ENCODE measurements at places on chromosomes 5 and 9. TPM values are rescaled to one million over a fixed set of nuclear protein-coding genes. Genes with fewer than 3 reads are reported as not detected.

Gene TNC
- 167 TPM for total RNA-seq

Gene FKBP15
- total RNA-seq = 19.1 TPM

Gene YTHDC2
- total RNA-seq = 7.5 TPM

Gene SYNPO
- 1.4 TPM for total RNA-seq

Gene ADRB2
- 0.59 TPM for total RNA-seq

Gene PHYKPL
- 6.5 TPM for total RNA-seq

Gene MED22
- 15.2 TPM for total RNA-seq

Gene FOXD4
- not detected for total RNA-seq

- no peak for DNase-seq
Observed at GRCh38 chr9:96777426-96777864, 442 bp downstream of the ZNF510 start.

DNA sequence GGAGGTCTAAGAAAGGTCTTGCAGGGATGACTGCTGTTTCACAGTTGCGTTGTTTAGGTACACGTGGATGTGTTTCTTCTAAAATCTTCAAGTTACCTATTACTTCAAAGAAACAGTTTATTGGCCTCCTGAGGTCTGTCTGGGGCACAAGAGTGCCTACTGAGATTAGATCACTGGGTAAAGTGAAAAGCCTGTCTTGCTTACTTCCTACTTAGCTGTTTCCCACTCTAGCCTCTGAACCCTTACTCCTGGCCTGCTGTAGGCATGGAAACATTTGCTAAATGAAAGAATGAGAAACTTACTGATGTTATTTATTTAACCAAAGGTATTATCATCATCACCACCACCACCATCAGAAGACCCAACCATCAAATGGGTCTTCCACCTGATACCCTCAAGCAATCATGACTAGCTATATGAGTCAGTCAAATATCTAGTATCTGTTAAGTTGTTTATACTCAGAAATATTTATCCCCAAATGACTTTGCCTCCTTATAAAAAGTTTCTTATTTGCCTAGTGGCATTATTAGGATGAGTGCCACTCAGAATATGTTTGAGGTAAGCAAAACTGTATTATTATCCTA is 92.5 kb downstream of the ELAVL2 start:
- peak; percentile 6 for DNase-seq

- no peak for DNase-seq
Observed at GRCh38 chr5:53180991-53181390, 71.4 kb upstream of the MOCS2 start.

DNA sequence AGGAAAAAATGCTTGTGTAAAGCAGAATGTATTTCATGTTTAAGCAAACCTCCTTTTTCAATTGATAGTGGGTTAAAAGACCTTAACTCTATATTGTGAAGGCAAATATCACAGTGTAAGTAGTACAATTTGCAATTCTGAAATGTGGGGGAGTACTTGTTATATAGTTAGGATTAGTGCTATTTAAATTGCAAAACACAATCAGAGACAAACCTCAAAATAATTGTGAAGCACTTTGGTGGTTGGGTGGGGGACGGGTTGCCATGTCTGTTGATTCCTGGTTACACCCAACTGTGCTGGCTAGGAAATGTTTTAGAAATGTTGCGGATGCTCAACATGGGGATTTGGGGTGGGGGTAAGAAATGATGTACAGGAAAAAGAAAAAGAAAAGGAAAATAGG is 37.4 kb downstream of the EGFLAM start:
- DNase-seq = no peak

GRCh38 chr5:133873449-133873848 is 95.0 kb downstream of the C5orf15 start:
- no peak for DNase-seq

DNA sequence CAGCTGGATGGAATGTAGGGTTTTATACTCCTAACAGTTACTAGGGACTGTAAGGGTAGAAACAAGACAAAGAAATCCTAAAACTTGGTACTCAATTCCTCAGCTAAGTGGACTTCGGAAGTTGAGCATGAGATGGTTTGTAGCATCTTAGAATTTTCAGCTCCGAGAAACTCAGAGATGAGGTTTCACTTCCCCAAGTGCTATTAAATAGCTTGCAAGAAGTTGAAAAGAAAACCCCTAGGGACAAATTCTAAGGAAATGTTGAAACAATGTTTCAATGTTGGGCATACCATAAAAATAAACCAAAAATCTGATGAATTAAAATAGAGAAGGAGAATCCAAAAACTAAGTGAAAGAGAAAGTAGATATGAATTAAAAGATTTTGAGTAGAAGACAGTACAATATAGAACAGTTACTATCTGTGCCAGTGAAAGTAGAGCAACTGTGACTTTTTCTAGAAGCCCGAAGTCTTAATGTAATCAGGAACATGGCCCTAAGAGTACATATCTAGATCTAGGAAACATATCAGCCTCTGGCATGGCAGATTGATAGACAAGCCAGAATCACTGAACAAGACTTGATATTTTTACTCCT is 308.6 kb upstream of the RGMB start:
- peak; percentile 9 for DNase-seq

- DNase-seq = no peak
Observed at GRCh38 chr9:18573021-18573556, 99.1 kb downstream of the ADAMTSL1 start.

DNA sequence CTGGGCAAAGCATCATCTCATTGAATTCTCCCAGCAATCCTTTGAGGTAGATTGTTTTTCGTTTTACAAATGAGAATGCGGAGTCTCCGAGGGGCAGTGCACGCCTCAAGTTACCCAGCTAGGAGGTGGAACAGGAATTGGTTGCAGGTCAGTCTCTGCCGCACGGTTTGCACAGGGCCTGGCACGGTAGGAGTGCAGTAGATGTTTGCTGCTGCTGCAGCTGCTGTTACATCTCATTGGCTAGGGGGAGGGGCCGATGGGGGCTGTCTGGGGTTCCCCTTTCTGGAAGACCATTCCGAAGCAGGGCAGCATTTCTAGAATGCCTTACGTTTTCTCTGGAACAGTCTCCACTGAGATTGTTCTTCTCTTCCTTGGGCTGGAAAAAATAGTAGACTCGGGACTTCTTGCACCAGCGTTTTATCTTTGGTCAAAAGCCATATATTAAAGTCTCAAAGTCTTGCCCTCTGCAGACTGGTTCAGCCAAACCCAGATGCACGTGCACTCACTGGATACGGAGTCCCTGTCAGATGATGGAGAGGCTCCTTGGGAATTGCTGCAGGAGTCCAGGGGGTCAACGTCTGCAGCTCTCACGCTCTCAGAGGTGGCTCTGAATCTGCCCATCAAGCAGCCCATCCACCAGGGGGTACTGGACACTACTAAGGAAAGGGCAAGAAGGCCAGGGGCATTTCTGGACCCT is 1.2 kb downstream of the USP20 start:
- DNase-seq = no peak

DNA sequence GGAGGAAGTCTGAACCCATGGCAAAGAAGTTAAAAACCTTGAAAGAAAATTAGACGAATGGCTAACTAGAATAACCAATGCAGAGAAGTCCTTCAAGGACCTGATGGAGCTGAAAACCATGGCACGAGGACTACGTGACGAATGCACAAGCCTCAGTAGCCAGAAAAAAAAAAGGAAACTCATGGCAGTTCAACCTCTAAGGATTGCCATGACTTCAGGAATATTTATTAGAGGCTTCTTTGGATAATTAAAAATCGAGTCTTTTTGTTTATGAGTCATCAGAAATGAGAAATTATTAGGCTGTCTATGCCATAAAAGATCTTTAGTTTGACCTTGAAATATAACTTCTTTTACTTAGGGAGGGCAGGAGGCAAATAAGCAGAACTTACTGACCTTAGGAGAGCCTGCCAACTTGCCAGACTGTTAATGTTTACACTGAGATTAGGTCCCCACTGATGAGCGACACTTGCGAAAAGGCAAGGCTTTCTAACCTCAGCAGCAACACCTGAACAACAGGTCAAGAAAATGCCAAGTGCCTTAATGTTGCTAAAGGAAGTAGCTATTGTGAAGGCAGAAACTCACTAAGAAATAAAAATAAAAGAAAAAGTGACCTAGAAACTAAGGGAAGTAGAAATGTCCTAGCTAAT is 55.2 kb upstream of the TUSC1 start:
- DNase-seq = no peak

DNA sequence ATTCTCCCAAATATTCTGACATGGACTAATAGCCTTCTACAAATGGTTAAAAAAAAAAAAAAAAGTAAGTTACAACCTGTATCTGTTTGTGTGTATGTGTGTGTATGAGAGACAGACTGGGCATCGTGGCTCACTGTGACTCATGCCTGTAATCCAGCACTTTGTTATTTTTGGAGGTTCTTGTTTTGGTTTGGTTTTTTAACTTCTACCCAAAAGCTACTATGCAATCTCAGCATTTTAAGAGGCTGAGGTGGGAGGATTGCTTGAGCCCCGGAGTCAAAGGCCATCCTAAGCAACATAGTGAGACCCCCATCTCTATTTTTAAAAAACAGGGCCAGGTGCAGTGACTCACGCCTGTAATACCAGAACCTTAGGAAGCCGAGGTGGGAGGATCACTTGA is 17.6 kb upstream of the HAVCR1 start:
- DNase-seq = peak; percentile 28

- no peak for DNase-seq
Observed at GRCh38 chr9:32590898-32591297, 17.9 kb upstream of the NDUFB6 start.

GRCh38 chr9:16888594-16888993 is 18.1 kb upstream of the BNC2 start:
- no peak for DNase-seq

- no peak for DNase-seq
Observed at GRCh38 chr5:102196481-102196880, 99.6 kb downstream of the SLCO4C1 start.

- peak; percentile 11 for DNase-seq
Observed at GRCh38 chr5:154783774-154784460, 28.7 kb downstream of the LARP1 start.

DNA sequence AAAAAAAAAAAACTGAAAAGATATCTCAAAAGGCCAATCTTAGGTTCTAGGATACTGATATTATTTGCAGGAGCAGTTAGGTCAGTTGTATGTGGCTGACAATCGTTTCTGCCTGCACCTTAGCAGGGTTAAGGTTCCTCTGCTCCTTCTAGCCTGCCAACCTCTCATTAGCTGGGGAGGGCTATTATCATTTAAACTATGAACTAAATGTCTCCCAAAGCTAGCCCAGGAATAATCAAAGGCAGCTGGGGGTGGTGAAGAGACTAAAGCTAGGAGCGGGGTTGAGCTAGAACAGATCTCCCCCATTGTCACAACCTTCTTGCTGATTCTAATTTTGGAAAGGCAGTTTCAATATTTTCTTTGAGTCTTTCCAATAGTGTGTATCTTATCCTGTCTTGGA is 99.9 kb downstream of the ICE1 start:
- no peak for DNase-seq

Data from RPMI7951 (cell line).